ENCODE measurements at places on chromosomes 11 and 22. TPM values are rescaled to one million over a fixed set of nuclear protein-coding genes. Genes with fewer than 3 reads are reported as not detected.
A peak's percentile ranks its signal among the peaks of the same experiment; 100 is the strongest.

DNA sequence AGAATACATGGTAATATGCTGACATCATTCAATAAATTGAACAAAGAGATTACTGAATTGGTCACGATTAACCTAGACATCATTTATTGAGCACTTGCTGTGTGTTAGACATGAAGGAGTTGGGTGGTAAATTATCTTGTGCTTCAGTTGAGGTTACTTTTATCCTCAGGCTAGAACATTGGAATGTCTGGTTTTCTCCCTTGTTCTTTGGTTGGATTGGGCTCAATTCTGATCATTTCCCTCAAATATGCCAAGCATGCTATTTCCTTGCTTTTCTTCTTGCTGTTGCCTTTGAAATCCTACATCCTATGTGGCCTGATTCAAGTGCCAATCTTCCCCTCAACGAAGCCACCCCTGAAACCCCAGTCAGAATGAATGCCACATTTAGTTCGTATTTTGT is 65.8 kb downstream of the DEUP1 start:
- DNase-seq = no peak

DNA sequence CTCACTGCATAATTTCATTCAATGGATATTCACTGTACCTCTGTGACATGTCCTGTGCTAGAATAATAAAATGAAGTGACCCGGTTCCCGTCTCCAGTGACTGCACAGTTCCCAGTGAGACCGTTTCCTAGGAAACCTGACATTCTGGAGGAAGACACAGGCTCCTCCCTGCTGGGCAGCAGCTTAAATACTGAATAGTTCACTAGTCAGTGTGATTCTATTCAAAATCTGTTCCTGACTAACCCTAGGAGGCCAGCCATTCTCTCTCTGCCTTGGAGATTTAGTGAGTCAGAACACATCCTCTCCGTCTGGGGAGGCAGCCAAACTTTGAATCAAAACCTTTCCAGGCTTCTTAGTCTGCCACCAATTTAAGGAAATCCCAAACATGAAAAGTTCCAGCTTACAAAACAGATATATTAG is 11.3 kb downstream of the TRIM66 start:
- DNase-seq = peak; percentile 86

- DNase-seq = no peak
These were observed 16.4 kb downstream of the PRR33 start for GRCh38 chr11:1875093-1875850.

- DNase-seq = no peak
These were observed 483.3 kb upstream of the ARHGAP42 start for GRCh38 chr11:100203789-100204188.

The NCF4 gene
- 1.8 TPM for polyA plus RNA-seq

DNA sequence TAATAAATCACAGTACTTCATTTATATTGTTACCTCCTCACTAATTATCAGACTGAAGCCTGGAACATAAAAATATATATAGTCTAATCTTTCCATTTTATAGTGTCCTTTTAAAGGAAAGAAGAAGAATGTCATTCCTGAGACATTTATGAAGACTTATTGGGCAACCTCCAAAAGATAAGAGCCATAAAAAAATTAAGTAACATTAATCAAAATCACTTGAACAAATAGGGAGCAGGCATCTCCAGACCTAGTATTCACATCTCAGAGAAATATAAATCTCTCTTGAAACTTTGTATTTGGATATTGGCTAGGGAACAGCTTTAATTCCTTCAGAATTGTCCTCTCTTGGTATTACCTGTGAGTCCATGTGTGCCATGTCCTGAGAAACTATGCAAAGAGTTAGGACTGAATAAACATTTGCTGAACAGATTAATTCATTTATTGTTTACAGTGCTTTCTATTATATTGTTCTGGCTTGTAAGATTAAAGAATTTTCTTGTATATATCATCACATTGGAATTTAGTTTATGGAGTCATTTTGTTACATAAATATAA is 530.5 kb upstream of the LRRC4C start:
- DNase-seq = no peak

- DNase-seq = no peak
These were observed 49.9 kb downstream of the STIM1 start for GRCh38 chr11:3905080-3905953.

DNA sequence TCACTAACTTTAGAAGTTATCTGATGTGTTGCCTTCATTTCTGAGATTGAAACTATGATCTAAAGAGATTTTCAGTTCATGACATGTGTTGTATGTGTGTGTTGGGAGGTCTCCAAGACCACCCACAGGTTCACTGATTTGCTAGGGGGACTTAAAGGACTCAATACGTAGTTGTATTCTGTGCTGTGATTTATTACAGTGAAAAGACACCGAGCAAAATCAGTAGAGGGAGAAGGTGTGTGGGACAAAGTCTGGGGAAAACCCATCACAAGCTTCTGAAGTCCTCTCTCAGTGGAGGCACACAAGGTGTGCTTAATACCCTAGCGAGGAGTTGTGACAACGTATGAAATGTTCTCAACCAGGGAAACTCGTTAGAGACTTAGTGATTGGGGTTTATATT is 35.6 kb downstream of the RNF169 start:
- no peak for DNase-seq

GRCh38 chr11:70191495-70192140 is 11.5 kb upstream of the FADD start:
- peak; percentile 64 for DNase-seq

DNA sequence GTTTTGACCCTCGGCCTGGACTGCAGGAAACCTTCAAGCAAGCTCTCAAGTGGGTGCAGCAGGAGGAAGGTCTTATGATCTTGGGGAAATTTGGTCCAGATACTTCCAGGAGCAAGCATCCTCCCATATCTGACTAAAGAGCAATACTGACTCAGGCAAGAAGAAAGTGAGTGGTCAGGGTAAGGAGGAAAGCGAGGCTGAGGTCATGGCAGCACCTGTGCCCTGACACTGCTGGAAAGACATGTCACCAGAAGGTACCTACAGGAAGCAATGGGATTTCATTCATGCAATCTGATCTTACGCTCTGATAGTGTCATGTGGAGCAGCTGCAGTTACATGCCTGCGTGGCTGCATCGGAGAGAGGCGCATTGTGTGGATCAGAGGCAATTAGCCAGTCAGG is 6.5 kb upstream of the TOP3B start:
- DNase-seq = no peak

The SLC35E4 gene
- 1.9 TPM for polyA plus RNA-seq

DNA sequence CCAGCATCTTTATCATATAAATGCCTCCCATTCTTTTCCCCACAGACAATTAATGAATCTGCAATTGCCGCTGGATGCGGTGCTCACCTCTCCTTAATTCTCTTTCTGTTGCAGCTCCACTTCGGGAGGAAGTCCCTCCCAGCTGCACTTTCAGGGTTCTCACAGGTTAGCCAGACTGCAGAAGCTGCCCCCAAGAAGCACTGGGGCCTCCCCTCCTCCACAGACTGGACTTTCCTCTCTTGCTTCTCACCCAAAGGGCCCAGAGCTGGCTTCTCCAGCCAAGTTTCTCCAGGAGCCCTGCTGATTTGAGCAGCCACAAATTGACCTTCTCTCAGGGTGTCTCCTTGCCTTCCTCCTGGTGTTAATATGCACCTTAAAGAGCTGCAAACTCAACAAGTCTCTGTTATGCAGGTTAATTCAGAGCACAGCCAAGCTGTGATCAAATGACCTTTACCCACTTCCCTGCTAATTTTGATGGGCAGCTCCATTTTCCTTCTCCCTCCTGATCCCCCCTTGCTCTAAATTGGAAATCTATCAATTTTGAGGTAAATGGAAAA is 298.9 kb downstream of the BUD13 start:
- DNase-seq = no peak

DNA sequence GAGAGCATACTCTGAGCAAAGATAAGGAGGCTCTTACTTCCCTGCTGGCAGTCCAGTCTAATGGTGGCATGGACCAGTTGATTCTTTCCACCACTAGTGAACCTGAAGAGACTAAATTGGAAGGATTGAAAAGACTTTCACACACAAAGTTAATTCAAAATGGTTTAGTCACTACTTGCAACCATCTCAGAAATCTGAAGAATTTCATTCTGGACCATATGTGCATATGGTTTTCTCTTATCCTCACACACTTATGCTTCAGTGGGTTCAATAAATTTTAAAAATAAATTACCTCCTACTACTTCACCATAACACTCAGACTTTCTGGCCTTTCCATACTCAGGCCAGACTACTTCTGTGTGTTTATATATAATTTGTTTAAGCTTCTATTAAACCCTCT is 44.7 kb downstream of the CADM1 start:
- no peak for DNase-seq

DNA sequence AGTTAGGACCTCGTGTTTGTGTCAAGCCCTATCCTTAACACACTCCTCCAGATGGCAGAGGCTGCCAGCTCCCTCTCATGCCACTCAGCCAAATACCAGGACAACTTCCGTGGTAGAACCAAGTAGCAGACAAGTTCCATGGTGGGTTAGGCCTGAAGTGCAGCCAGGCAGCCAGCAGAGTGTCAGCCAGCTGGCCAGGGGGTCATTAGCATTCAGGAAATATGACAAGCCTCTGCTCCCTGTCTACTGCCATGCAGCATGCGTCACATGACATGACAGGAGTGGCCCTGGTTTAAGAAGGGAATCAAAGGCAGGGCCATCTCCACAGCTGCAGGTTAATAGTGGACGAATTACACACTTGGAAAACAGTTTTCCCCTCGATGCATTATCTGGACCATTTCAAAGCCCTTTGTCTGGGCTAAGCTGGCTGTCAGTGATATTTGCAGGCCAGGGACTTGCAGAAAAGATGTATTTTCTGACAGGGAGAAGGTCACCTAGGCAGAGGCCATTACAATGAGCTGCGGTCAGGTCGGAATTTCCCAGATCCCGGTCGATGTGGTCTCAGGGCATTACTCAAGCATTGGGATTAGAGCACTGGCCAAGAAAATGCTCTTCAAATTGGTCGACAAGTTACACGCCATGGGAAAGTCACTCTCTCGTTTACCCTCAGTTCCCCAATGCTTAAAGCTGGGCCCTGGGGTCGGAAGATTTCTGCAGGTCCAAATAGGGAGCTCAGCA is 461.7 kb upstream of the CADM1 start:
- DNase-seq = no peak

The LRRN4CL gene
- 1.0 TPM for polyA plus RNA-seq

GRCh38 chr11:8288824-8289491 is 25.3 kb upstream of the LMO1 start:
- no peak for DNase-seq

The JHY gene
- polyA plus RNA-seq = 11.4 TPM

DNA sequence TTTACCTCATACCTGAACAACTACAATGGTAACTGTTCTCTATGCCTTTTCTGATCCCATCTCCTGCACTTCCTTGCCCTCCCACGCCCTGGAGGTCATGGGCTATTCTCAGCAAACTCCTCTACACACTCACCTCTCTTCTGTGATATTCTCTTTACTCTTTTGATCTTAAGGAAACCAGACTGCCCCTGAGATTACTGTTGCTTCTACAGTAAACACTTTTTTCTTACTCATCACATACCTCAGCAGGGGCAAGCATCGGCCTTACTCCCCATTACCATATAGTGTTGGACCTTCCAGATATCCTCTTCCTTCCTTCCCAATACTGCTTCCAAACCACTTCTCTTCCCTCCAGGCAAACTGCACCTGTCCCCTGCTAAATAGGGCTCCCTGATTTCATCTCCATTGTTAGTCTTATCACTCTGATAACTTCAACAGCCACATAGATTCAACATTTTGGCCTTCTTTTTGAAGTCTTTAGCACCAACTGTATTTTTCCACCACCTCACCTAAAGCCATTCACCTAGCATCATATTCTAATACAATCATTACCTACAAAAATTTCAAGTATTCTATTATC is 141.2 kb downstream of the RBFOX2 start:
- no peak for DNase-seq

DNA sequence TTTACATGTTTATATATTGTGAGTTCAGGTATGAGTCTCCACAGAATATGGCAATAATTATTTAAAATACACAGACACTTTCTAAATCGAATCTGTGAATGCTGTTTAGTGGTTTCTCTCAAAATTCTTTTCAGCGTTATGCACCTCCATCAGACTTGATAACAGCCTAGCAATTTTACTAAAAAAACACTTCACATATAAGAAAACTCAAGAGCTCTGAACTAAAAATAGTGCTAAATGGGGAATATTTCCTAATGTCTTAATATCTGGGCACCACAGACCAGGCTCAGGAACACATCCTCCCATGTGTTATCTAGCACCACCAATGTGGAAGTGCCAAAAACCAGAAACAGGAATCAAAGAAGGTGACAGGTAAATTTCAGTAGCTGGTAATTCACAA is 47.9 kb downstream of the ARHGAP32 start:
- no peak for DNase-seq

The SMIM35 gene
- polyA plus RNA-seq = 0.11 TPM

- no peak for DNase-seq
These were observed 1232.7 kb downstream of the BRD1 start for GRCh38 chr22:48594757-48595510.

The CENPM gene
- polyA plus RNA-seq = 13.8 TPM

The OR5D16 gene
- not detected for polyA plus RNA-seq

The MS4A12 gene
- not detected for polyA plus RNA-seq

DNA sequence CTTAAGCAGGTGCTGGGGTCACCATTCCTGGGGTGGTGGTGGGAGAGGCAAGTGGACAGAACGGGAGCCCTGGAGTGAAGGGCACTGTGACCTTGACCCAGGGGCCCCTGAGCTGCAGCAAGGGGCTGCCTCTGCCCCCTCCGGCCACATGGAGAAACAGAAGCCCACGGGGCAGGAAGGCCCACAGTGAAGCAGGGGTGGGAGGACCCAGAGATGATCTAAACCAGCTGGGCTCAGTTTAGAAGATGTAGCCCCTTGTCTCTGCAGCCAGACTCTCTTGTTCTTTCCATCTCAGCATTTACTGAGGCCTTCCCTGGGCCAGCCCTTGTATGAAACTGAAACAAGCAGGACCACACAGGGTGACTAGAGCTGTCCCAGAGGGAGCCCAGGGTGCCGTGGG is 30.5 kb downstream of the WNT11 start:
- no peak for DNase-seq

DNA sequence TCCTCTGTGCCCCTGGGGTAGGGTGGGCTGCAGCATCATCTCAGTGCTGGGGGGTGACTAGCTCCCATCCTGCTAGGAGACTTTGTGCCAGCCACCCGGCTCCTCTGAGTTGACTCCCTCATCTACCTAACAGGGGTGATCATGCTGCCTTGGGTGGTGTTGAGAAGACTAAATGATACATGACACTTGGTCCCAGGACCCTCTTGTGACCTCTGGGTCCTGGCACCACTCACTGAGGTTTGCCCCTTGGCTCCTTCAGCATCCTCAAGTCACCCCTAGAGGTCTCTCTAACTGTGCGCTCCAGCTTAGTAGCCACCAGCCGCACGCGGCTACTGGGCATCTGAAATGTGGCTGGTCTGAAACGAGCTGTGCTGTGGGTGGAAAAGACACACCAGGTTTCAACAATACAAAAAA is 72.1 kb downstream of the LRRC32 start:
- no peak for DNase-seq

The DDX10 gene
- 60.6 TPM for polyA plus RNA-seq

GRCh38 chr22:43168471-43169309 is 17.3 kb downstream of the TSPO start:
- no peak for DNase-seq

GRCh38 chr11:47329431-47329986 is 23.0 kb downstream of the MYBPC3 start:
- no peak for DNase-seq

GRCh38 chr11:40100162-40100553 is 1359.3 kb downstream of the LRRC4C start:
- no peak for DNase-seq

GRCh38 chr11:10304495-10305261 is at the start of gene ADM:
Gene ADM (plus strand): TSS chr11:10305073. CDS start chr11:10305701, 628 bp downstream.
- DNase-seq = peak; percentile 83

GRCh38 chr11:26805001-26805400 is 83.1 kb upstream of the SLC5A12 start:
- DNase-seq = no peak

GRCh38 chr22:22061085-22062077 is 78.8 kb upstream of the TOP3B start:
- DNase-seq = peak; percentile 30
